ENCODE measurements at places on chromosomes 5 and 9. TPM values are rescaled to one million over a fixed set of nuclear protein-coding genes. Genes with fewer than 3 reads are reported as not detected.

LCN1 gene
- total RNA-seq, result not detected

CER1 gene
- not detected for total RNA-seq

CCIN gene
- total RNA-seq, result 1.7 TPM

IRX4 gene
- not detected for total RNA-seq

PRLR gene
- total RNA-seq, result 0.17 TPM

IFNA2 gene
- total RNA-seq, result not detected

ROR2 gene
- total RNA-seq, result 20.9 TPM

RIC1 gene
- total RNA-seq, result 45.7 TPM

WNK2 gene
- 0.15 TPM for total RNA-seq

GPR151 gene
- total RNA-seq, result not detected

ADRB2 gene
- total RNA-seq, result 1.3 TPM

SLC36A3 gene
- total RNA-seq, result not detected

IRX2 gene
- 2.0 TPM for total RNA-seq

All from smooth muscle cell of trachea (primary cell).